ENCODE measurements at places on chromosomes 12 and 14. TPM values are rescaled to one million over a fixed set of nuclear protein-coding genes. Genes with fewer than 3 reads are reported as not detected.
A peak's percentile ranks its signal among the peaks of the same experiment; 100 is the strongest.

DNA sequence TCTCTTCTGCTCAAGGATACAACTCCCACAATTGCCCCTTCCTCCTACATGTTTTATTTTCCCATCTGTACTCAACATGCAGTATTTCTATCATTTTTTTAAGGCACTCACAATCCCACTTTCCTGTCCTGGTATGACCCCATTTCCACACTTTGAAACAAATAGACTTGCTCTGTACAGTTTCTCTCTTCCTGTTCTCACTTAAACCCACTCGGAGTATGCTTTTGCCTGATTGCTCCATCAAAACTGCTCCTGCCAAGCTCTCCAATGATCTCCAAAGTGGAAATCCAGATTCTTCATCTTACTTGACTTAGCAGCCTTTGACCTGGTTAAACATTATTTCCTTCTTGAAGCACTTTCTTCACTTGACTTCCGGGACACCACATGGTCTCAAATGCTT is 384.5 kb downstream of the SEC23A start:
- no peak for DNase-seq

GRCh38 chr14:52070051-52070431 is 1.2 kb upstream of the NID2 start:
- DNase-seq: no peak

DNA sequence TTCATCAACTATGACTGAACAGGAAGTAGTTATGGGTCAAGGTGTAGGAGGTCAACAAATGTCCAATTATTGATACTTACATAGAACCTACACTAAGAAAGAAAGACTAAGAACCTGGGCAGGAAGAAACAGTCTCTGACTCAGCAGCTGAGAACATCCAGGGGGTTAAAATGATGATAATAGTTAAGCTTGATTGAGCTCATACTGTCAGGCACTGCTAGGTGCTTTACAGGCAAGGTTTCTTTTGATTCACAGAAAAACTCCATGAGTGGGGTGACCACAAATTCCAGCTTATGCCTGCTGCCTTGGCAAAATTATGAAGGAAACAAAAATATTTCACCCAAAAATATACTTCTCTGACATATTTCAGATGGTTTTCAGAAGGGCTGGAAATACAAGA is 75.0 kb downstream of the ACADS start:
- DNase-seq: no peak

DNA sequence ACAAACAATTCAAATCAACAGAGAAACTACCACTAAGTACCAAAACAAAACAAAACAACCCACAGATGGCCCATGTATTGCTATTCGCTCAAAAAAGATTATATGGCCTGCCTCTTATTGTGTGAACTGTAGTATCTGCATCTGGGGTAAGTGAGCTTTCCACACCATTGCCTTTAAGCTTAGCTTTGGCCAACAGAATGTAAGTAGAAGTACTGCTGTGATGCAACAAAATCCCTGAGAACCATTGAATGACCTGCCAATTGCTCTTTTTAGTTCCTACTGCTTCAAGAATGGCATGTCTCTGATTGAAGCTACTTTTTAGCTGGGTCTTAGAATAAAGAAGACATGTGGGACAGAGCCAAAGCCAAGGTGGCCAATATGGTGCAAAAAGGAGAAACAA is 32.5 kb downstream of the PPFIA2 start:
- no peak for DNase-seq

GRCh38 chr14:104642540-104642868 is 37.9 kb upstream of the TMEM179 start:
- no peak for DNase-seq

GRCh38 chr14:100885617-100886016 is 17.9 kb downstream of the RTL1 start:
- DNase-seq: no peak

Gene BATF
- total RNA-seq: 1.4 TPM

GRCh38 chr12:43105426-43105981 is 446.5 kb downstream of the ADAMTS20 start:
- no peak for DNase-seq

- no peak for DNase-seq
Observed at GRCh38 chr12:94922561-94922960, 80.9 kb downstream of the NDUFA12 start.

Gene TMEM260
- 5.5 TPM for total RNA-seq

Gene MYO1H
- 0.16 TPM for total RNA-seq

GRCh38 chr12:93537769-93538168 is 34.7 kb upstream of the SOCS2 start:
- no peak for DNase-seq

DNA sequence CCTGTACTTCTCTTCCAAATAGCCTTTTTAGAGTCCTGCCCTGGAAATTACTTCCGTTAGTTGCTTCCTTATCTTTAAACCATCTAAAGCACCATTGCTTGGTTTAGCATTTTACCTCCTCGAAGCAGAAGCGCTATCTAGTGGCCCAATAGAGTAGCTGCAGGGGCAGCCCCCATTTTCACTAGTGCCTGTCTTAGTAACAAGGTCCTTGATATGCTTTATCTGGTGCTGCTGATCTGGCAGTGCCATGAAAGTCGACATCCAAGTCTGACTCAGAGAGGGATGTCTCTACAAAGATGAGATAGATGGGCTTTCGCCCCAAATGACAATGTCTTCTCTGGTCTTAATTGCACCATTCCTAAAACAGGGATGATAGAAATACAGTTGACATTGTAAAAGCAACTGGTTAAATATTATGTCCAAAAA is 25.0 kb upstream of the CIT start:
- DNase-seq: peak; percentile 61

GRCh38 chr14:78657451-78657850 is 487.3 kb downstream of the NRXN3 start:
- DNase-seq: no peak

GRCh38 chr12:120485961-120486881 is 9.7 kb upstream of the DYNLL1 start:
- no peak for DNase-seq

Gene RNASE2
- 4.1 TPM for total RNA-seq
